ENCODE measurements at places on chromosomes 12 and 14. TPM values are rescaled to one million over a fixed set of nuclear protein-coding genes. Genes with fewer than 3 reads are reported as not detected.

The FAM161B gene
- 3.3 TPM for total RNA-seq

The PTCSC3 gene
- total RNA-seq: not detected

The SMCO2 gene
- 0.22 TPM for total RNA-seq

The B4GALNT1 gene
- total RNA-seq: 5.3 TPM

The CACNA1C gene
- total RNA-seq: 3.6 TPM

The HOXC10 gene
- 5.2 TPM for total RNA-seq

The NTS gene
- not detected for total RNA-seq

The HOXC12 gene
- total RNA-seq: not detected

The TMEM52B gene
- 71.6 TPM for total RNA-seq

The OTX2 gene
- not detected for total RNA-seq
